ENCODE measurements at places on chromosomes 4 and X. TPM values are rescaled to one million over a fixed set of nuclear protein-coding genes. Genes with fewer than 3 reads are reported as not detected.

The ASMT gene
- total RNA-seq, result 0.70 TPM

The RBMXL3 gene
- not detected for total RNA-seq

- H3K27ac ChIP-seq, result no peak overlapping the region
- no peaks in the 10 kb centered on the region for H3K36me3 ChIP-seq
- H3K4me1 ChIP-seq, result no peaks in the 10 kb centered on the region
- H3K4me3 ChIP-seq, result no peak overlapping the region
- no peak for DNase-seq
These were observed 225.1 kb upstream of the GALNTL6 start for GRCh38 chr4:171588051-171588545.

DNA sequence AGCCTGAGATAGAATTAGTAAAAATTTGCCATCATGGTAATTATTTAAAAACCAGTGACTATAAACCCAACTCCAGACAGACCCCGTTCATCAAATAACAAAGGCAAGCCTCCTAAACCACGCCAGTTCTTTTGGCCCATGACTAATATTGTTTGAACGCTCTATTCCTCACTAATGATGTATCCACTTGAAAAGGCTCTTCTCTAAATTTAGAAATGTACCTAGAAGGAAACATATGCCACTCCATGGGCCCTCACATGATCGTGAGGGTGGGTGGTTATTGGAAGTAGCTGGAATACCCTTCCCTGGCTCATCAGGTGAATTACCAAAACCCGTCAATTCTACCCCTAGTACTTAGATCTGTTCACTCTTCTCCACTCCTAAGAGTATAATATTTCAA is 249.2 kb downstream of the COL25A1 start:
- no peak for DNase-seq
- peaks cover 6% of the 10 kb centered on the region for H3K4me1 ChIP-seq
- H3K36me3 ChIP-seq, result no peaks in the 10 kb centered on the region
- H3K27ac ChIP-seq, result no peak overlapping the region

The VMA21 gene
- 30.6 TPM for total RNA-seq

DNA sequence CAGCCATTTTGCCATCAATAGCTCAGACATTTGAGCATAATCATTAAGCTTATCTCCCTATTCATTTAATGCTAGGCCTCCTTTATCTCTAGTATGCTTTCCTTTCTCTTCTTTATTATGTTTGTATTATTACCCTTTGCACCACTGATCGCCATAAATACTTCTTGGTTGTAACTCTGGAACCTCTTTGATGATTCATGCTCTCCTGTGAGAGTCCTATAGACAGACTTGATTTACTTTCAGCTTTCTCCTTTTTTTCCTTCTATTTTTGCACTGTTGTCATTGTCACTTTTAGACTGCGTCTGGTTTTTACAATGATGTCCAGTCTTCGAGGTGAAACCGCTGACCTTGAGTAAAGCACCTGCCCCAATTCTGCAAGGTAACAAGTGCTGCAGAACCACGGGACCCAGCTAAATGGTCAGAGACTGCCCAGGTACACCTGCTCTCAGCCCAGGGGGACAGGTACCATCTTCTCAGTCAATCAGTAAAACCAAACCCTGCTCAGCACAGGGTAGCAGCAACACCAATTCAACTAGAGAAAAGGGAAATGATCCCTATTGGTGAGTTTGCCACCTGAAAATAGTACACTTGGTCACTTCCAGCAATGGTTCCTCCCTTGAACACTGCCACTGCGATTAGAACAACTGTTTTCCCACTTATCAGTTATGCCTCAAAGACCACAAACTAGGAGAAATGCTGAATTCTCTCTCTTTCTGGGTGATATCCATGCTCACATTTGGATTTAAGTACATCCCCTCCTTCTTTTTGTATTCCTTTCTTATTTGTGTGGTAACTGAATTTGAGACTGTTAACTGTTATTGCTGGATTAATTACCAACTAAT is 125.1 kb downstream of the MAML3 start:
- DNase-seq, result no peak
- no peak overlapping the region for H3K27ac ChIP-seq
- H3K4me1 ChIP-seq, result no peaks in the 10 kb centered on the region
- H3K4me3 ChIP-seq, result no peak overlapping the region
- H3K27me3 ChIP-seq, result peaks cover 13% of the 10 kb centered on the region
- H3K36me3 ChIP-seq, result no peaks in the 10 kb centered on the region

DNA sequence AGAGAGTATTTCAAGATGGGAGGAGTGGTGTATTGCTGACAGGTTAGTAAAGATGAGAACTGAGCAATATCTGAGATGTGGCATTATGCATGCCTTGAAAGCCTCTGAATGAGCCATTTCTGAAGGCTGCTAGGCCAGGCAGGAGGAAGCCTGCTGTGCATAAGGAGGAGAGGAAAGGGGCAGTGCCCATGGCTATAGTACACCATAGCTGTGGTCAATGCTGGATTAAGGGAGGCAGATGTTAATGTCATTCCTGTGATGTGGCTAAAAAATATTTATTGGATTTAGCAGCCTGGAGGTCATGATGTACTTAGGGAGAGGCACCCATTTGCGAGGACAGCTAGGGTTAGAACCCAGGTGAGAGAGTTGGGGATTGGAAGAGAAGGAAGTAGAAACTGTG is 130.0 kb upstream of the LNX1 start:
- no peak overlapping the region for H3K4me3 ChIP-seq
- no peaks in the 10 kb centered on the region for H3K36me3 ChIP-seq
- no peak overlapping the region for H3K27ac ChIP-seq
- H3K4me1 ChIP-seq, result no peaks in the 10 kb centered on the region

DNA sequence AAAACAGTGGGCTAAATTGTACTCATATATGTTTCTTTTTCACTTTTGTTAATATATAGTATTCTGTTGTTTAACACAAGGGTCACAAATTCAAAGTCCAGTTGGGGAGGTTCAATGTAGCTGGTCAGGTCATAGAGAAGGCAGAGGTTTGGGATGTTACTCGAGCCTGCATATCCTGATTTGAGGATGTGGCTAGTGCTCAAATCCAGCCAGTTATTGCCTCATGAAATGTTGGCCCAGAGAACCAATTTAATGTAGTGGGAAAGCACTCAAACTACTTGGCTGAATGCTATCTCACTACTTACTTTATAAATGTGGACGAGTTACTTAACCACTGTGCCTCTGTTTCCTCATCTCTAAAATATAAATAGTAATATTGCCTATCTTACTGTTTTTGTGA is 12.5 kb downstream of the USO1 start:
- H3K27ac ChIP-seq, result no peak overlapping the region
- no peaks in the 10 kb centered on the region for H3K27me3 ChIP-seq
- DNase-seq, result no peak
- no peak overlapping the region for H3K4me3 ChIP-seq
- H3K4me1 ChIP-seq, result peaks cover 5% of the 10 kb centered on the region

- no peaks in the 10 kb centered on the region for H3K4me1 ChIP-seq
- H3K27ac ChIP-seq, result no peak overlapping the region
- H3K36me3 ChIP-seq, result no peaks in the 10 kb centered on the region
- no peak overlapping the region for H3K4me3 ChIP-seq
- no peak for DNase-seq
- H3K27me3 ChIP-seq, result no peaks in the 10 kb centered on the region
These were observed 5.1 kb upstream of the ASMT start for GRCh38 chrX:1609762-1610161.

GRCh38 chr4:177860171-177860570 is 417.9 kb upstream of the AGA start:
- no peak for DNase-seq
- H3K27ac ChIP-seq, result no peak overlapping the region
- no peaks in the 10 kb centered on the region for H3K4me1 ChIP-seq
- no peaks in the 10 kb centered on the region for H3K36me3 ChIP-seq
- H3K27me3 ChIP-seq, result no peaks in the 10 kb centered on the region

GRCh38 chrX:31291131-31291530 is 219.3 kb upstream of the FTHL17 start:
- peaks cover 18% of the 10 kb centered on the region for H3K27me3 ChIP-seq
- no peak for DNase-seq

DNA sequence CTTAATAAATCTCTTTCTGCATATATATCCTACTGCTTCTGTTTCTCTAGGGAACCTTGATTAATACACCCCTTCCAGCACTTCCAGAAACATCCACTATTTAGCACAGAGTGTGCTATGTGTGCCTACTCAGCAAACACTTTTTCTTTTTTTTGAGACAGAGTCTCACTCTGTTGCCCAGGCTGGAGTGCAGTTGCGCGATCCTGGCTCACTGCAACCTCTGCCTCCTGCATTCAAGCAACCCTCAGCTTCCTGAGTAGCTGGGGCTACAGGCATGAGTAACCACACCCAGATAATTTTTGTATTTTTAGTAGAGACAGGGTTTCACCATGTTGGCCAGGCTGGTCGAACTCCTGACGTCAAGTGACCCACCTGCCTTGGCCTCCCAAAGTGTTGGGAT is 266.9 kb upstream of the DIAPH2 start:
- no peak overlapping the region for H3K27ac ChIP-seq
- no peaks in the 10 kb centered on the region for H3K36me3 ChIP-seq
- no peaks in the 10 kb centered on the region for H3K27me3 ChIP-seq
- DNase-seq, result no peak
- H3K4me1 ChIP-seq, result no peaks in the 10 kb centered on the region
- no peak overlapping the region for H3K4me3 ChIP-seq

The BEND2 gene
- total RNA-seq, result not detected

The BGN gene
- not detected for total RNA-seq

- H3K36me3 ChIP-seq, result no peaks in the 10 kb centered on the region
- H3K27ac ChIP-seq, result no peak overlapping the region
- H3K27me3 ChIP-seq, result no peaks in the 10 kb centered on the region
- no peak overlapping the region for H3K4me3 ChIP-seq
- H3K4me1 ChIP-seq, result no peaks in the 10 kb centered on the region
These were observed 201.4 kb downstream of the CCNG2 start for GRCh38 chr4:77358315-77358928.

- H3K36me3 ChIP-seq, result no peaks in the 10 kb centered on the region
- H3K27me3 ChIP-seq, result no peaks in the 10 kb centered on the region
These were observed 965.3 kb downstream of the CCSER1 start for GRCh38 chr4:91092398-91092980.

- peaks cover 26% of the 10 kb centered on the region for H3K27me3 ChIP-seq
- no peak overlapping the region for H3K27ac ChIP-seq
- no peaks in the 10 kb centered on the region for H3K36me3 ChIP-seq
- no peak for DNase-seq
- no peak overlapping the region for H3K4me3 ChIP-seq
- H3K4me1 ChIP-seq, result no peaks in the 10 kb centered on the region
These were observed 282.5 kb downstream of the ZIC3 start for GRCh38 chrX:137848266-137848905.

The HPGDS gene
- total RNA-seq, result not detected

DNA sequence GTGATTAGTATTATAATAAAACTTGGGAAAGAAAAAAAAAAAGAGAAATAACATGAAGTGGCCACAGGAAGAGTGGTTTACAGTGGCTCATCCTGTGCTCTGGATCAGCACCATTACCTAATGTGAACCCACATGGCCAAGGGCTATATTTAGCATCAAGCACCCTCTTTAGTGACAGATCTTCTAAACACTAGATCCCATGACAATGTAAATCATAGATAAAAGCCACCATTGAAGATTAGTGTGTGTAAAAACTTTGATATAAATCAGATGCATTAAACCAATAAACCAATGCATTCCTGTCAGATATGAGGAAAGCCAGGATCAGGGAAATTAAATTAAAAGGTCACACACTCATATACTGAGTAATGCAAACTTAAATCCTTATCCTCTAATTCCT is 400.6 kb upstream of the MAGEB18 start:
- H3K4me3 ChIP-seq, result no peak overlapping the region

- peak overlapping the region; percentile 77 for H3K27ac ChIP-seq
- peaks cover 6% of the 10 kb centered on the region for H3K4me1 ChIP-seq
These were observed 1.1 kb downstream of the TAFAZZIN start for GRCh38 chrX:154412468-154412867.

GRCh38 chrX:20499763-20500162 is 233.1 kb upstream of the RPS6KA3 start:
- no peaks in the 10 kb centered on the region for H3K36me3 ChIP-seq
- H3K27me3 ChIP-seq, result peaks cover 51% of the 10 kb centered on the region
- peak overlapping the region; percentile 65 for H3K27ac ChIP-seq
- no peak overlapping the region for H3K4me3 ChIP-seq

- H3K4me1 ChIP-seq, result peaks cover 24% of the 10 kb centered on the region
- DNase-seq, result no peak
- H3K27me3 ChIP-seq, result no peaks in the 10 kb centered on the region
- no peak overlapping the region for H3K4me3 ChIP-seq
- no peak overlapping the region for H3K27ac ChIP-seq
These were observed 200.0 kb upstream of the CASK start for GRCh38 chrX:42123369-42123768.

- no peaks in the 10 kb centered on the region for H3K36me3 ChIP-seq
- no peaks in the 10 kb centered on the region for H3K27me3 ChIP-seq
- no peak overlapping the region for H3K27ac ChIP-seq
- H3K4me3 ChIP-seq, result no peak overlapping the region
These were observed 29.7 kb downstream of the NEK1 start for GRCh38 chr4:169582706-169583105.

The POLN gene
- 4.6 TPM for total RNA-seq

The SH3BP2 gene
- total RNA-seq, result 65.6 TPM

Measured in activated T-cell treated with anti-CD3 and anti-CD28 coated beads, Interleukin-2, amount 50 U/mL, for 72 hours (primary cell).